ENCODE measurements at places on chromosomes 5 and 9.

- DNase-seq = no peak
Observed at GRCh38 chr9:130471411-130472183, 26.8 kb downstream of the ASS1 start.

GRCh38 chr9:134346151-134346550, 19.9 kb downstream of the RXRA start:
- DNase-seq = no peak

- DNase-seq = no peak
Observed at GRCh38 chr5:37751227-37751626, 88.6 kb downstream of the GDNF start.

DNA sequence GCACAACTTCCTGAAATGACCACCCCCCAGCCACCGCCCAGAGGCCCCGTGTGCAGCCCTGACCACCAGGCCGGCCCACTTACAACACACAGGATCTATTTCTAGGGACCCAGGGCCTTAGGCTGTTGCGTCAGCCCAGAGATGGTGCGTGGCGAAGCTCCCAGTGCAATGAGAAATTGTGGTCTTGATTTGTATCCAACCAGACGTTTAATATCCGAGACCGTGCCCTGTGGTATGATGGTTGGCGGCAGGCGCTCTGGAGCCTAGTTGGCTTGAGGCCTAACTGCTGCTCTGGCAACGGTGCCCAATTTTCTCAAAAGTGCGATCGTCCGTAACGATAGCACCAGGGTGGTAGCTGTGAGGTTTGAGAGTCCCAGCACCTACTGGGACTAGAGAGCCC, 32.6 kb upstream of the SLC6A19 start:
- no peak for DNase-seq

- DNase-seq = no peak
Observed at GRCh38 chr5:170067152-170067551, 38.5 kb upstream of the FOXI1 start.

DNA sequence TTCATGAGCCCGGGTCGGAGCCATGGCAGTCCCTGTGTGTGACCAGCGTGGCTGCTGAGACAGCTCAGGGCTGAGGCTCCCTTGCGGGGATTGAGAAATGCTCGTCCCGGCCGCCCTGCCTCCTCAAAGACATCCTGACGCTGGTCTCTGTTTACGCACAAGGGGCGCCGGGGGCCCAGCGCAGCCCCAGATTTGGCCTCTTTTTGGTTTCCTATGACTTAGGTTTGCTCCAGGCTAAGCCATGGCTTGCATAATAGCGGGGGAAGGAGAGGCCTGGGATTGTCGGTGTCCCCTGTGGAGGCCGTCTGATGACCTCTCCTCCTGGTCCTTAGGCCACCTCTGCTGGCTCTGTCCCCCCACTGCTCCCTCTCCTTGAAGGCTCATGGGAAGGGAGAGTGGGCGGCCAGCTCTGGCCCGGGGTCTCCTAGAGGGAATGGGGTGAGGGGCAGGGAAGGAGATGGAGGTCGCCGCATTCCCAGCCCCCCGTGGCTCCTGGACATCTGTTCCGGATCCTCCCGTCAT, 3.5 kb downstream of the LAMC3 start:
- DNase-seq = no peak

GRCh38 chr9:76322810-76323209, 71.4 kb downstream of the RFK start:
- DNase-seq = no peak

DNA sequence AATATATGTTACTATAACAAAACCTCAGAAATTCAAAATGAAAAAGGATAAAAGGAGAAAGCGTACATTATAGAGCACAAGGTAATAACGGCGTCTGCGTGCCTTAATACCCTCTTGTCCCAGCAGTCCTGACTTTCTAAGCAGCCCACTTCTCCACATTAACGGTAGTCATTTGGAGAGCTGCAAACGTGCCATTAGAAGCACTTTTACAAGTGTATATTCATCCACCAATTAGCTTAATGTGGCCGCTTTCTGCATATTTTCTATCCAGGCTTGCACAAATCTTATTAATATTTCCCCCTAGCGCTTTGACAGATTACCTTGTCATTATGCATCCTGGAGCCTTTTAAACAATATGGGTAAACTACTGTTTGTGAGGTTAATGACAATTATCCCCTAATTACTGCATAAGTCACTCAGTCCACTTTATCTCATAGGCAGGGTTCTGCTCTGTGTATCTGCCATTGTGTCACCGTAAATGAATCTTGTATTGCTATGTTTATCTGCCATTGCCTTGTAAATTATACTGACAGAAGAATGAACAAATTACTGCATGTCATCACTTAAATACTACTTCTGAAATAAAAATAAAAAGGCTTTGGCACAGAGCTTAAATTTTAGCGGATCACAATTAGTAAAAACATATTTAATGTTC, 421.3 kb downstream of the BNC2 start:
- DNase-seq = no peak

- DNase-seq = peak; percentile 72
Observed at GRCh38 chr5:160118349-160119141, 705 bp downstream of the PWWP2A start.

DNA sequence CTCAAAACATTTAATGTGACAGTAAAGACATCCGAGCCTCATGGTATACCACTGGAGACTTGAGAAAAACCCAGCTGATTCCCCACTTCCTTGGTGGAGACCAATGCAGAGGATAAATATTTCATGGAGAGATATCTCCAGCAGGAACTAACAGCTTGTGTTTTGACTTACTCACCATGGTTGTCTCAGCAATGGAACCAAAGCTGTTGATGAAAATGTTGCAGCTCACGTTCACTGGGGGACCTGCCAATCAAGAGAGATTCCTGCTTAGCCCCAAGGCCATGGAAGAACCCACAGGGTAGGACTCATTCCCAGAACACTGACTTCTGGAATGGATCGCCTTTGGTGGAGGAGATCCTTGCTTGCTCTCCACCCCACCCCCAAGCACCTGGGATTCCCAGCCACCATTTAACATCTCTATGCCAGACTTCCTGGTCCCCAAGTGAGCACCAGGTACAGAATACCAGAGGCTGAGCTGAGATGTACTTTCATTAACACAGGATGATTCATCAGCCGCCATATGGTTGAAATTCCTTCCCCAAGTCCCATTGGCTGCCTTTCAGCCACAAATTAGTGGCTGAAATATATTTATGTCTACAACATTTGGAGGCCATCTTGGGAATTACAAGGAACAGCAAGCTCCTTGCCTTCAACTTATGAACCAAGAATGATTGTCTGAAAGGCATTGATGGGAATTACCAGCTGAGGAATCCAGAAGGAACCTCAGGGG, 37.9 kb downstream of the GLRA1 start:
- no peak for DNase-seq

- DNase-seq = peak; percentile 96
Observed at GRCh38 chr5:150449517-150450339, at the start of gene RPS14. Gene RPS14 (minus strand): TSS chr5:150449739. CDS start chr5:150447733, 2,006 bp downstream.

DNA sequence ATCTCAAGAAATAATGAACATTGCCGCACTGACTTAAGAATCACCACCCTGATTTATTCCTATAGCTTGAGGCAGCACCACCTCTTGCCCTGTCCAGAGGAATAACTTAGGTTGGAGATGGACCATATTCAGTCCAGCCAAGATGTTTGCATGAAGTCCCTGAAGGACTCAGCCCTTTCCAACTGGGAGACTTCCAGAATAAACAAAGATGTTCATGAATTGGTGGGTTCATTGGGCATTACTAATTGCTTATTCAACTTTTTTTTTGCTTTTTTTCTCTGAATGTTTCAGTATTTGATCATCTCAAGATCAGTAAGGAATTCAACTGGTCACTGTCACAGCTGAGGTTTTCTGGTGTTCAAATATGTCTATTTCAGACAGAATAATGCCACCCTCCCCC, 470.6 kb downstream of the CCDC171 start:
- DNase-seq = no peak

DNA sequence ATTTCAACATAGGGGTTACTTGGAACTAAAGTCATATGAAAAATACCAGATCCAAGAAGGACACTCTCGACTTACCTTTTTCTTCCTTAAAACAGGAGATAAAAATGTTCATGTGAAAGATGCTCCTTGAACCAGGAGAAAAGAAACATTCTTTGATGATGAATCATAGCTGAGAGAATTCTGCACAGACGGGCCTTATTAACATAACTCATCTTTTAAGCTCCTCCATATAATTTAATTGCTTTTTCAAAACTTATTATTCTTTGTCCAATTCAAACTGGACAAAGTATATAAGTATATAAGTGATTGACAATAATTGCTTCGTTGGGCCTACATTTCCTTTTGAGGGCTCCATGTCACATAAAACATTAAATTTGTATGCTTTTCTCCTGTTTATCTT, 945.2 kb upstream of the C9orf72 start:
- DNase-seq = no peak

DNA sequence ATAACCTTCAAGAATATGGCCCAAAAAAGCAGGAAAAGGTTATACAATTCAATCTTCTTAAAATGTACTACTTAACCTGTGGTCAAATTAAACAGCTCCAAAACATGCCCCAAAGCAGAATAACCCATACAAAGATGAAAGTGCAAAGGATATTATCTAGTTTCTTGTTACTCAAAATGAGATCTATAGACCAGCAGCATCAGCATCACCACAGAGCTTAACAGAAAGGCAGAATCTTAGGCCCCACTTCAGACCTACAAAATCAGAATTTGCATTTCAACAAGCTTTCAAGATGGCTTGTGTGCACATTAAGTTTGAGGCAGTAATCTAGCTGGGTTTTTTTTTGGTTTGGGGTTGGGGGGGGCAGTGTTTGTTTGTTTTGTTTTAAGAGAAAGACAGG, 54.0 kb downstream of the SCAI start:
- no peak for DNase-seq

DNA sequence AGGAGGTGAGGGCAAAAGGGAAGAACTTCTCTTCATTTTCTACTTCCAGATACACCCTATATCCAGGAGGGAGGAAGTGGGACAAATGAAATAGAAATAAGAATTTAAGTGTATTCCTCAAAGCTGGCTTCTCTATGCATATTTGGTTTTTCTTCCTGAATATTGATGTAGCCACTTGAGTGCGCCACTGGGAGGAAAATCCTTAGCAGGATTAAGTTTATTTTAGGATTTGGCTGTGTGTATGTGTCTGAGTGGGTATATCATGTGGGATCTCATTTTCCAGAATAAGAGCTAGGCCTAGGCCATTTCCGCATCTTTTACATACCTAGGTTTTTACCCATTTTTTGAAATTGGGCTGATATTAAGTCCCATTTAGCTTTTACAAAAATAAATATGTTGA, 42.5 kb downstream of the MAP1B start:
- no peak for DNase-seq

DNA sequence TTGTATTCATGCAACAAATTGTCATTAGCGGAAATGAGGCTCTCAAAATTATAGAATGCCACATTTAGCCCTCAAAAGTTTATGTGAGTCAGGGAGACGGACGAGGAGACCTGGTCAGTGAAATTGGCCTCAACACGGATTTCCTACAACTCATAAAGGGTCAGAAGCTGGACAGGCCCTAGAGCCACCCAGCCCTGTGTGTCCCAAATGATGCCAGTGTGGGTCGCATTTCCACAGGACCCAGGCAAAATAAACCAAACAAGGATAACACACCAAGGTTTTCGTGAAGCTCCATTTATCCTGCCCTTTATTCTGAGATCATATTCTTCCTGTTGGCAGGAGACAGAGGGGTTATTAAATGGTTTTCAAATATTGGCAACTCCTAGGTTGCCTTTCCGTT, 72.0 kb upstream of the COL5A1 start:
- DNase-seq = no peak

GRCh38 chr9:112396416-112396815, 16.5 kb downstream of the HSDL2 start:
- DNase-seq = no peak

GRCh38 chr9:84702471-84702870, 32.9 kb downstream of the NTRK2 start:
- DNase-seq = no peak

- DNase-seq = no peak
Observed at GRCh38 chr5:16975950-16976624, 40.0 kb upstream of the MYO10 start.

DNA sequence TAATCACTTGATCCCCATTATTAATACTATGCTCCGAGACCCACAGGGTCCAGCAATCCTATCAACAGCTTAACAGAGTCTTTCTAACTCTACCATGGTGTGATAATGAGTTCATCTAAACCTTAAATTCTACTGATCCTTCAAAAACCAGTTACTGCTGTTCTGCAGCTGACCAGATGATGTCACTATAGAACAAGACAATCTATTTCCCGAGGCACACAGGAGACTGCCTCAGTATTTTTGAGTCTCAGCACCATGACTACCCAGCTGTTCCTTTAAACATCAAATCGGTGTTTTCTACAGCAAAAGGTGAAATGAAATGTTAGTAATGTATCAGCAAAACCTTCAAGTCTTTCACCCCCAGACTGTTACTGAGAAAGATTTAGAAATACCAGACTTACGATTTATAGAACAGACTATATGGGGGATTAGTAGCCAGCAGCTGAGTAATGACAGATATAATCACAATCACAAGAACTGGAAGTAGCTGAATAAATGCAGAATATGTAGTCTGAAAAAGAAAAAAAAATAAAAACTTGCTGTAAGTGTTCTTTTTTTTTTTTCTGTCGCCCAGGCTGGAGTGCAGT, 16.9 kb downstream of the DNAJC18 start:
- DNase-seq = peak; percentile 67

GRCh38 chr5:71925608-71926091, 181.6 kb upstream of the MAP1B start:
- no peak for DNase-seq

All from CD4-positive, alpha-beta T cell treated with Interleukin-17A for 4 hours (primary cell).